ENCODE measurements at places on chromosomes 11 and 22. TPM values are rescaled to one million over a fixed set of nuclear protein-coding genes. Genes with fewer than 3 reads are reported as not detected.

GRCh38 chr11:102829316-102830000 is 14.0 kb downstream of the MMP3 start:
- DNase-seq = no peak

- DNase-seq = peak; percentile 87
Measured at GRCh38 chr11:69166218-69167115, 10.7 kb downstream of the SMIM38 start.

DNA sequence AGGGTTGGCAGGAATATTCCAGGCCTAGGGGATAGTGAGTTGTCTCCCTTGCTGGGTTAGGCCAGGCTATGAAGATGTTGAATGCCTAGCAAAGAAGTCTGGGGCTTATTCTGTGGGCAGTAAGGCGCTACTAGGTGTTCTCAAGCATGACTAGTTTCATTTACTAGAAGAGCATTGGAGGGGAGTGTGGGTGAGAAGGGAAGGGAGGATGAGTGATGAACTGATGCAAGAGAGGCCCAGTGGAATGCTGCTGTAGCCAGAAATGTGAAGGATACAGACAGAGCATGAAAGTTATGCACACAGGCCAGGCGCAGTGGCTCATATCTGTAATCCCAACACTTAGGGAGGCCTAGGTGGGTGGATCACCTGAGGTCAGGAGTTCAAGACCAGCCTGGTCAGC is 33.5 kb downstream of the POU2F3 start:
- no peak for DNase-seq

GRCh38 chr11:134066943-134067885 is 1.7 kb upstream of the JAM3 start:
- no peak for DNase-seq

GRCh38 chr11:94652735-94653284 is 85.6 kb downstream of the PIWIL4 start:
- no peak for DNase-seq

The WBP2NL gene
- 0.43 TPM for total RNA-seq
